ENCODE measurements at places on chromosomes 3 and 15. TPM values are rescaled to one million over a fixed set of nuclear protein-coding genes. Genes with fewer than 3 reads are reported as not detected.

AMIGO3 gene
- total RNA-seq, result 1.2 TPM

LRRC31 gene
- not detected for total RNA-seq

CLDN16 gene
- not detected for total RNA-seq

PLSCR1 gene
- total RNA-seq, result 40.3 TPM

CNTN4 gene
- total RNA-seq, result not detected

Data from subcutaneous preadipocyte (primary cell).